ENCODE measurements at places on chromosomes 7 and 10. TPM values are rescaled to one million over a fixed set of nuclear protein-coding genes. Genes with fewer than 3 reads are reported as not detected.

DNA sequence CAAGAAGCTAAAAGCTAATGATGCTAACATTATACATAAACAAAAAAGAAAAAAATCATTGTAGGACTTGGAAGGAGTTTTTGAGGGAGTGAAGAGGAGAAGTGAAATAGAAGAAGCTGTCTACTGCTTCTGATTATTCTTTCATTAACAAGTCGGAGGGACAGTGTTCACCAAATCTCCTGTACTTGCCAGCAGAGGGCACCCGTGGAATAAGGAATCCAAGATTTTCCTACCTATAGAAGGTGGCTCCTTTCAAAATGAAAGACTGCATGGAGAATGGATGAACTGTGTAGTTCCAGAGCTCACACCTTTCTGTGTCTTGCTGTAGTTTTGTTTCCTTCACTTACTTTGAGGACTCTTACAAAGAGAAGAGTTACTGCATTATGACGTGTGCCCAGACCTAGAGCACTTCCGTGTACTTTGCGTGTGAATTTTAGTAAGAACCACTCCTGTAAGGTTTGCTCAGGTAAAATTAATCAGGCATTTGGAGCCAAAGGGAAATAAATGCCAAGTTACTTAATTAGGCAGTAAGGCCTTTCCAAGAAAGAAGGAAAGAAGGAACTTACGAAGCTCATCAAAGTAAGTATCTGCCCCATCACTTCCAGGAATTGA is 145.1 kb downstream of the SEMA3D start:
- DNase-seq: peak; percentile 15

- no peak for DNase-seq
These were observed 3.0 kb upstream of the STMP1 start for GRCh38 chr7:135659159-135659846.

DNA sequence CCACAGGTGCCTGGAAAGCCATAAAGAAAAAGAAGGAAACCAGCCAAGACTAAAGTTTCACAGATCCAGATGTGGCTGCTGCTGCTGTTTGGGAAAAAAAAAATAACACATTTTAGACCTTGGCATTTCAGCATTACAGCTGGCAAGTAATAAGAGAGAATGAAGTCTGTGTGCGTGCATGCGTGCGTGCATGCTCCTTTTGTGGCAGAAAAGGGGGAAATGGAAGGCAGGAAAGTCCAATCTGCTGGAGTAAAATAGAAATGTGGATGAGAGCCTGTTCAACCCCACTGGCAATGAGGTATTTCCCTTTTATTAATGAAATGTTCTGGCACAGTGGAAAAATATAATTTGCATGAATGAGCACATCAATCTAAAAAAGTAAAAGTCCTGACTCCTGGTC is 137.0 kb upstream of the SEMA3A start:
- no peak for DNase-seq

- DNase-seq: no peak
These were observed 20.6 kb downstream of the CLRN3 start for GRCh38 chr10:127872011-127872761.

GRCh38 chr10:88526501-88527105 is 56.5 kb downstream of the RNLS start:
- no peak for DNase-seq

GRCh38 chr7:92835851-92836488 is 403 bp downstream of the CDK6 start:
- DNase-seq: peak; percentile 46

- no peak for DNase-seq
These were observed 158.9 kb downstream of the AKR1D1 start for GRCh38 chr7:138235207-138235606.

DNA sequence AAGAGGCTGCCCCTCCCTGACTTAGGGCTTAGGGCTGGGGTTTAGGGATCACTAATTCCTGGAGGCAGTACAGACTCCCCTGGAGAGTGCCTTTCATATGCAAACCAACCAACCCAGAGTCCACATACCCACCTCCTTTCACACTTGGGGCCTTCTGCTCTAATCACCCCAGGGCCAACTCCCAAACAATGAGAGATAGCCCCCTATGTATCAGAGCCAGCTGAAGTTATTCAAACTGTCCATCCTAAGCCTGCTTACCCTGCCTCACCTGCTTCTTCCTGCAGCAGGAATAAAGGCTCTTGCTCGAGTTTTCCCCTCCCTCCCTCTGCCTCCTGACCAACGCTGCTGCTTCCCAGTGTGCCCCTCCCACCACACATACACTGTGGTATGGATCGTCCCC is 51.8 kb upstream of the SLC35G1 start:
- DNase-seq: no peak

GRCh38 chr7:47707583-47707982 is 125.7 kb upstream of the TNS3 start:
- no peak for DNase-seq

DNA sequence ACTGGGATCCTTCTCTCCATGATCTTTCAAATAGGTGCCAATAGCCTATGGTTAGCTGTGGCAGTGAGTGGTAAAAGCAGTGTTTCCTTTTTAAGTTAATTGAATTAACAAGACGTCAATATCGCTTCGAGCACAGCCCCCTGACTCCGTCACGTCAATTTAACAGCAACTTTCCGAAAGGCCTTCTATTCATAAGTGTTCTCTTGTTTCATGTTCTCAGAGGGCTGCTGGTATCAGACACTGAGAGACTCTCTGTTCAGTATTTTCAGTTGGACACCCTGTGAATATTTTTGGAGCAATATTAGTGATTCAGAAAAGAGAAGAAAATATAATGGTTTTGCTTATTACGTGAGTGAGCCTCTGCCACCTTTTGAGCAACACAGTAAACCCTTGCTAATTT is 174.2 kb upstream of the INSYN2A start:
- DNase-seq: no peak

GRCh38 chr7:30625283-30625682 is 30.6 kb downstream of the GARS1 start:
- DNase-seq: no peak

DNA sequence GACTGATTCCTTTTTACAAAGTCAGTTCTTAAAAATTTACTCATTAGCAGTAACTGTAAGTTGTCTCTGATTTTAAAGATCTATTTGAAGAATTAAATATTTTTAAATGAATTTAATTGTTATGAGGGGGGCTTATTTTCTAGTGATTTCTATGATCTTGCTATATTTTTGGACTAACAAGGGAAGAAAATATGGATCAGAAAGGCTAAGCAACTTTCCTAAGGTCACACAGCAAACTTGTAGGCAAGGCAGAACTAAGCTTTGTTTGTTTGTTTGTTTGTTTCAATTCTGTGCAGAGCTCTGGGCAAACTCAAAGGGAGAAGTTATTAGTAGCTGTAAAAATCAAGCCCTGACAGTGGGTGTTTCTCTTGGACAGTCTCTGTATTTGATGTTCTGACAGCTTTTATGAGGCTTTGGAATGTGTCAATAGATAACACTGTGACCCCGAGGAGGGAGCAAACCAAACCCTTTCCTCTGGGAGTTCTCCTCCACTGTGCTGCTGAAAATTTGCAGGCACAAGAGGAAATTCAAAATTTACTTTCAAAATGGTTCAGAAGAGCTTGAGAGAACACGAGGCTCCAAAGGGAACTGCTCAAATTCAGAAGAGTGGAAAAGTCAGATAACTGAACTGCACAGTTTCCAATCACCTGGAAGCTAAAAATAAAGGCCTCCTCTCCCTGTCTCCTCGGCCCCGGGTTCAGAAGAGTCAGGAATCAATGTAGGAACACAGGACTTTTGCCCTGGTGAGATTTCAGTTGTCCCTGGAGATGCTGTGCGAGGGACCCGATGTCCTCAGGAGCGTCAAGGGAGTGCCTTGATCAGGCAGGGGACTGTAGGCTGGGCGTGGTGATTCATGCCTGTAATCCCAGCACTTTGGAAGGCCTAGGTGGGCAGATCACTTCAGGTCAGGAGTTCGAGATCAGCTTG is 325.7 kb downstream of the GATA3 start:
- no peak for DNase-seq

- DNase-seq: no peak
These were observed 247.5 kb downstream of the FOXP2 start for GRCh38 chr7:114662002-114662677.

Gene TDRD1
- 0.24 TPM for total RNA-seq

GRCh38 chr7:94510582-94511496 is 1.2 kb downstream of the CASD1 start:
- DNase-seq: peak; percentile 29

GRCh38 chr10:79379512-79380124 is 32.3 kb downstream of the PPIF start:
- no peak for DNase-seq

Gene AKR1C3
- 0.87 TPM for total RNA-seq

DNA sequence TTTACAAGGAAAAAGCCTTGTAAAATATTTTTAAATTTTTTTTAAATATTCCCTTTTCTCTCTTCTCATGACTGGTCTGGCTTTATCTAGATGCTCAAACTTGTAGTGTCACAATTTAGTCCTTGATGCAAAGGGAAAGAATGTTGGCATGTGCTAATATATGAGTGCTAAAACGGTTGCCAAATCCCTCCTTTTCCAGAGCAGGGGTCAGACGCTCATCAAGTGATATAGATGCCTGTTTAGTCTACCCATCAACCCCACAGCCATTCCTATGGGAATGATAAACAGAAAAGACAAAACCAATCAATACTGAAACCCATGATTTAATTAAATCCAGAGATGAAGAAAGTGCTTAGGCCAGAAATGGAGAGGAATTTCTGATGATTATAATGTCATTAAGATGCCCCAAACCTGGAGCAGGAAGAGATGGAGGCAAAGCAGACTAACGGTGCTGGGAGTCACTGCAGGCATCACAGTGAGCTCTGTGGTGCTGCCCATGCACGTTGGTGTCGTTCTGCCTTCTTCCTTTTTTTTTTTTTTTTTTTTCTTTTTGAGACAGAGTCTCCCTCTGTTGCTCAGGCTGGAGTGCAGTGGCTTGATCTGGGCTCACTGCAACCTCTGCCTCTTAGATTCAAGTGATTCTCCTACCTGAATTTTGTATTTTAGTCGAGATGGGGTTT is 210.1 kb upstream of the STK17A start:
- no peak for DNase-seq

Gene IL15RA
- total RNA-seq: 27.8 TPM

DNA sequence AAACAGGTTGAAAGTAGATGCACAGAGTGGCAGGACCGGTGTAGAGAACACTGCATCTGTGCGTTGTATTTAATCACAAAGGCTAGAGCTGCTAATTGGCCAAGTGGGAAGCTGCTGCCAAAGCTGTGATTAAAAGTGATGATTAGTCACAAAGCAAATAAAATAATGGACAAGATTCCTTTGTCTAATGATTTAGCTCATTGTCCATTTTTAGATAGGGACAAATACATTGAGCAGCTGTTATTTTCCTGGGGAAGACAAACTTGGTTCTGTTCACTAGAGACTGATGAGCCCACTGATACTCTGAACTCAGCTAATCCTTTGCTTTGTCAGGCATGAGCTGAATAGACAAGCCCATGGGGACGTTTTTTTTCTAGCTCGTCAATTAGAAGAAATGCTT is 19.7 kb downstream of the UBE3C start:
- DNase-seq: no peak

Gene GRM3
- total RNA-seq: not detected

GRCh38 chr10:45550903-45551786 is 121.4 kb downstream of the ZFAND4 start:
- DNase-seq: no peak

Gene WNT8B
- 0.16 TPM for total RNA-seq

DNA sequence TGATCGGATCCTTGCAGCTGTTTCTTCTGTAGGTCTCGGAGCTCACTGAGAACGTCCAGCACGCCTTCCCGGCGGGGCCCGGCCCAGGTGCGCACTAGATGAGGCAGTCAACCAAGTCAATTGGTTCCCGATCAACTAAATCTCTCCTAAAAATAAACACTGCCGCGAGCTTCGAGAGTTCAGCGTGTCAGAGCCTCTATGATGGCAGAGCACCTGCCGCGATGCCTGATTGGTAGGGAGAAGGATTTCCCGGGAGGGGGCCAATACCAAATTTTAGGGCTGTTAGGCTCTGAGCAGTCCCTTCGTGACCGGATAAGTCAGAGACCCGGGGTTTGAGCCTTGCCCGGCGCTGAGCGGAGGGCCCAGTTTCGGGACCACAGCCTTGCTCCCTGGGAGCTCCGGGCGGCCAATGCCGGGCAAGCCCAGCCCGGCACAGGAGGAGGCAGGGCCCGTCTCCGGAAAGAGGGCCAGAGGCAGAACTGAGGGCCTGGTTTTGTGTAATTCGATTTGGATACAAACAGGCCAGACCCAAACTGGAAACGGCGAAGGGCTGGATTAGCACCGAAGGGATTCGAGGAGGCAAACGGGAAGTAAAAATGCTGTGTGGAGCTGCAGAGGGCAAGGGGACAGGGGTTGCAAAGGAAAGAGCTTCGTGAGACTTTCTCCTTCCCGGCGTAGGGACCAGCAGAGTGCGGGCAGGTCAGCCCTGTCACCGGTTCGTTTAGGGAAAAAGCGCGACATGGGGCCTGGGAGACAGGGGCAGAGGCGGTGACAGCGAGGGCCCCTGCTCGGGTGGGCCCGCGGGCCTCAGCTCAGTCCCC is 569 bp downstream of the SLC26A5 start:
- DNase-seq: peak; percentile 3

DNA sequence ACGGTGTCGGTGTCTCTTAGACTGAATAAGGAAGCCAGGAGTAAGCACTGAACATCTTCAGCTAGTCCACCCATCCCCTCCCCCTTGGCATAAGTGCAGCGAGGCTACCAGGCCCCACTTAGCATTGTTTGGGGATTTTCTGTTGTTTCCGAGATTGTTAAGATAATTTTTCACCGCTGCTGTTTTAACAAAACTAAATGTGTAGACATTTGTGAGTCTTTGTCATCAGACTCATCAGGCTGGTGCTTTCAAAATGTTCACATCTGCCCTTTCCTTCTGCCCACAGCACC is 21.0 kb upstream of the GOT1 start:
- DNase-seq: no peak

Gene IQUB
- total RNA-seq: 0.06 TPM

DNA sequence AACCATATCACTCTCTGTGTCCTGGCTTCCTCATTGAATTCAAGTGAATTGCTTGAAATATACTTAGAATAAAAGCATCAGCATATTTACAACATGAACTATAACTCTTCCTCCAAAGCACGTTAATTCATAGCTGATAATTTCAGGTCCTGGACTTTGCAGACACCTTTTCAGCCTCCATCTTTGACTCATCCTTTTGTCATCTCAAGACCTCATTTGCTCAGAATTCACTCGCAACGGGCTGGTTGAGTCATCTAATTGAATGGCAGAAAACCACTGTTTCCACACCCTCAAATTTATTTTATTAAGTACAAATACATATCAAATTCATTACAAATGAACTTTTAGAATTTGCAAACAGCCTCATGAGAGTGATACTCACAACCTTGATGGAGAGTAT is 545.7 kb downstream of the GATA3 start:
- DNase-seq: no peak

- DNase-seq: no peak
These were observed 33.2 kb downstream of the TRIM8 start for GRCh38 chr10:102677331-102678067.
